Cerebellum (tissue), 4 donors: ENCODE measurements at places on chromosomes 5 and 9.

DNA sequence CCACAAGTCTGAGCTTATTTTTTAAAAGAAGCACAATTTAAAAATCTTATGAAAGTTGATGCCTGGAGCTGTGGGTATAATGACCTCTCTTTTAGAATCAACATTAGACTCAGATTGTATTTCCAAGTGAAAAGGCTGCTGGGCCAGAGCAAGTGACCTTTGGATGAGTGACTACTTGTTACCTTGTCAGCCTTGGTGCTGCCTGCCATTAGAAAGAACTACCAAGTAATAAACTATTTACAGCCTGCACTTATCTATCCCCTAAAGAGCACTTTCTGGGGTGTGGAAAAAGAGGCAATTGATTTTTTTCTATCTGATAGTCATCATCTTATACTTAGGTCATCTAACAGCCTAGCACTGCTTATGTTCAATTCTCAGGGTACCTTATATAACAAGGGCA is 134.9 kb upstream of the FBXL17 start:
- DNase-seq: no peak

GRCh38 chr9:37455884-37456647 is 9.2 kb downstream of the ZBTB5 start:
- DNase-seq: no peak

DNA sequence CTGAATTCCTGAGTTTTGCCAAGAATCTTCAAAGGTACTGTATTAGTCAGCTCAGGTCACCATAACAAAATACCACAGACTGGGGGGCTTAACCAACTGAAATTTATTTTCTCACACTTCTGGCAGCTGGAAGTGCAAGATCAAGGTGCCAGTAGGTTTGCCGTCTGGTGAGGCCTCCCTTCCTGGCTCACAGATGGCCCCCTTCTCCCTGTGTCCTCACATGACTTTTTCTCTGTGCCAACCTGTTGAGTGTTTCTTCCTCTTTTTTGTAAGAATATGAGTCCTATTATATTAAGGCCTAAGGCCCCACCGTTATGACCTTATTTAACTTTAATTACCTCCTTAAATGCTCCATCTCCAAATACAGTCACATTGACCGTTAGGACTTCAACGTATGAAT is 156.1 kb upstream of the KIF2A start:
- no peak for DNase-seq

- no peak for DNase-seq
Observed at GRCh38 chr5:123875561-123876275, 363.7 kb downstream of the CSNK1G3 start.
